ENCODE measurements at places on chromosomes 7 and 10.

DNA sequence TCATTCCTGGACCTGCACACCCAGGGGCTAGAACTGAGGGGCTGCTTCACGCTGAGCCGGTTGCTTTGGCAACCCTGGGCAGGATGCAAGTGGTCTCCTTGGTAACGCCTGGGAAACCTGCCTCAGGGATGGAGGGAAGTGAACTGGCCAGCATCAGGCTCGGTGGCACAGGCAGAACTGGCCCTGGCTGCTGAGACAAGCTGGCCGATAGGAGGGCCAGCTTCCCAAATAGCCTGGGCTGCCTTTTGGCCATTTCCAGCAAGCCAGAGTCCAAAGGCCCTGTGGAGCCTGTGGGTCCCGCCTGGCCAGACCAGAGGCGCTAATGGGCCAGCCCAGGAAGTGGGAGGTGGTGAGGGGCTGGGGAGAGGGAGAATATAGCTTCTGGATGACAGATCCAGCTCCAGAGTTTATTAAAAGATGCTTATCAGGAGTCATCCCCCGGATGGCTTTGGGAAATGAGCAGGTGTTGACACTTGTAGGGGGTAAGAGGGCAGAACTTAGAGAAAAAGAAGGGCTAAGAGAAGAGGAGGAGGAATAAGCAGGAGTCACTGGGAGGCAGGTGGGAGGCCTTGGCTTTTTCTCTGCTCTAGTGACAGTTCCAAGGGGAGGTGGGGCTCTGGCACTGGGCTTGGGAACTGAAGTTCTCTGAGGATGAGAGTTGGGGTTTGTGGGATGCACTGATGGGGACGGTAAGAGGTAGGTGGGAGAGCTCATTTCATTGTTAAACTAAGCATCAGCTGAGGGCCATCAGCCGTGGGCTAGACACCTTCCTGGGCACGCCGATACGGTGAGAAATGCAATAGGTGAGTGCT, 9.6 kb downstream of the NEURL1 start:
- DNase-seq = no peak

DNA sequence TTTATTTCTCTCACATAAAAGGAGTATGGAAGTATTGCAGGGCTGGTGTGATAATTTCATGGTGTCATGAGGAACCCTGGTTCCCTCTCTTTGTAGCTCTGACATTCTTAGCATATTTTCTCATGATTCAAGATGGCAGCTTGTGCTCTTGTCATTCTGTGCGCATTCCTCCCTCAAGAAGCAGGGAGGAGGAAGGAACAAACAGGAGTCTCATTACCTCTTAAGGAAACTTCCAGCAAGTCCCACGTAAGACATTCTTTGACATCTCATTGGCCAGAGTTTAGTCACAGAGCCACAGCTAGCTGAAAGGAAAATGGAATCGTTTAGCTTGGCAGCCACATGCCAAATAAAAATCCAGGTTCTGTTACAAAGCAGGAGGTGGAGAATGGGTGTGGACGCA, 546.8 kb downstream of the LRMDA start:
- DNase-seq = no peak

- no peak for DNase-seq
These were observed 354 bp upstream of the FERD3L start for GRCh38 chr7:19145434-19146115.

- DNase-seq = no peak
These were observed 97.4 kb downstream of the TWIST1 start for GRCh38 chr7:19020062-19020461.

GRCh38 chr7:33185786-33186185, 56.4 kb downstream of the BBS9 start:
- DNase-seq = no peak

DNA sequence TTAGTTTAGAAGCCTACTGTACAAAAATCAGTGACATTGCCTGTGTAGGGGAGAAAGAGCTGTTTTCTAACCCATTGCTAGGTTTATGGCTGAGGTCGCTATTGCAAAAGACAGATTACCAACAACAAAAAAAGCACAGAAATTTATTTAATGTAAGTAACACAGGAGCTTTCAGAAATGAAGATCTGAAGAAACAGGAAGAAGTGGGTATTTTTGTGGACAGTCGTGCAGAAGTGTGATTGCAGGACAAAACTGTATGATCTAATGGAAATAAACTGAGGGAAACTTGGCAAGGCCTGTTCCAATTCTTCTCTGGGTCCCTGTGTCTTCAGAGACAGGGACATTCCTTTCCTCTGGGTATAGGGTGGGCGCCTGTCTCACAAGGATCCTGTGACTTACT, 87.4 kb downstream of the APBB1IP start:
- no peak for DNase-seq

- DNase-seq = no peak
These were observed 42.3 kb downstream of the ARID5B start for GRCh38 chr10:61943674-61944378.

GRCh38 chr7:159098811-159099655, 45.6 kb downstream of the VIPR2 start:
- DNase-seq = no peak

- DNase-seq = no peak
These were observed 97.4 kb upstream of the GPR26 start for GRCh38 chr10:123568751-123569150.

DNA sequence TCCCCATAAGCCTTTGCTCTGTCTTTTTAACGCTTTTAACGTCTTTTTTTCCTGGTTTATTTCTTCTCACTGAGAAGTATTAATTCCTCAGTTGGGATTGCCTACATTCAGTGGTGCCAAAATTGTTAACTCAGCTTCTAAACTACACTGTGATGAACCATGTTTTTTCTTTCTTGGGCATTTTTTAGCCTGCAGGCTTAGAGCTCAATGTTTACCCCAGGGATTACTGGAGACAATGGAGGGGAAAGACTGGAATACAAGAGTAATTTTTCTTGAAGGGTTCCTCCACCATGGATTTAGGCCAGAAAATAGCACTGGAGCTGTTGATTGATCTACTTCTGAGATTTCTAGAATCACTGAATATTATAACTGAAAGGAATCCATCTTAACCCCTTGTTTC, 19.8 kb downstream of the STAMBPL1 start:
- no peak for DNase-seq

GRCh38 chr10:25405871-25406270, 231.1 kb downstream of the GPR158 start:
- DNase-seq = no peak

GRCh38 chr10:99583687-99584086, 36.6 kb downstream of the SLC25A28 start:
- no peak for DNase-seq

- DNase-seq = no peak
These were observed 12.7 kb upstream of the NEBL start for GRCh38 chr10:20909801-20910200.

DNA sequence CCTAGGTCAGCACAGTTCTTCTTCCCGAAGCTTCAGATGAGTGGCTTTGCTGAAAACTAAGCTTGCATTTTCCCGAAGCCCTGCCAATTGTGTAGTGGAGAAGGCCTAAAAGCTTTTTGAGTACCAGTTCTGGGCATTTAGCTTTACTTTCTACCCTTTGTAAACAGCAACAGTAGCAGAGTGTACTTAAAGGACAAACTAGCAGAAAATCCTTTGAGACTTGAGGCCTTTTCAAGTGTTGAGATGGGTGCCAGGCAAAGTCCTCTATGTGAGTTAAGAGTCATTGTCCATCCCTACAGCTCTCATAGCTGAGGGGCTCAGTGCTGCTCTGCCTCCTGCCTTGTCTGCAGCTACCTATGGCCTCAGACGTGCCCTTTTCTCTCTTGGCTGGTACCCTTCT, 368.2 kb downstream of the CCSER2 start:
- no peak for DNase-seq

DNA sequence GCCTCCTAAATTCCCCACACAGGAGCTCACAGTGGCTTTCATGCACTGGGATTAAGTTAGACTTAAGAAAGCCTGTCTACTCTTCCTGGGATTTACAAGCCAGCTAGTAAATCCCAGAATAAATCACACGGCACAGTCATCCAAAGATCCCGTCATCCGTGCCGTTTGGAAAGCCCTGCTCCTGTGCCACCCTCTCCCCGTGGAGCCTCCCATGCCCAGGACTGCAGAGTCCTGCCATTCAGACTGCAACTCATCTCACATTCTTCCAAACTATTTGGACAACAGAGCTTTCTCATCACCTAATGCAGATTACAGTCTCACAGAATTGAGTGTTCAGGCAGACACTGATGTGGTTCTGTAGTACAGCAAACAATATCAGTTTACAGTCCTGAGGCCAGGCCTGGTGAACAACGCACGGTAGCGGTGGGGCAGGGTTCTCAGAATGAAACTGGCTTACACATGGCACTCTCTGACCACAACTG, 166.5 kb downstream of the EGFR start:
- DNase-seq = no peak

DNA sequence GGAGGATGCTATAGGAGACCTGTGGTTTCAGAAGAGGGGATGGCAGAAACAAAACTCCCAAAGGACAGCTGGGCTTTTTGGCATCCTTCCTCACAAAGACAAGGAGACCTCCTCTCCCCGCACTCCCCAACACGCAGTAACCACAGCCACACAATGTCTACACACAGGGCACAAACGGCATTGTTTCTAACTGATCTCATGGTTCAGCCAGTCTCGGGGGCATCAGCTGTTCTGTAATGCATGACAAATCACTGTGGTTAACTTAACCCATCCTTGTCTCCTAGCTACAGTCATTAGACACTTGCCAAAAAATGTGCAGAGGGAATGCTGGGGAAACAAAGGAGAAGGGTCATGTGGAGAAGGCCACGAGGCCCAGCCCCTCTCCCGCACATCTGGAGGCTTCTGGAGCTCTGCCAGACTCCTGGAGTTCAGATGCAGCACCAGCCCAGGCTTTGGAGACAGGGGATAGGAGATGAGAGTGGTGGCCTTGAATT, 7.6 kb upstream of the ADAMTS14 start:
- no peak for DNase-seq

DNA sequence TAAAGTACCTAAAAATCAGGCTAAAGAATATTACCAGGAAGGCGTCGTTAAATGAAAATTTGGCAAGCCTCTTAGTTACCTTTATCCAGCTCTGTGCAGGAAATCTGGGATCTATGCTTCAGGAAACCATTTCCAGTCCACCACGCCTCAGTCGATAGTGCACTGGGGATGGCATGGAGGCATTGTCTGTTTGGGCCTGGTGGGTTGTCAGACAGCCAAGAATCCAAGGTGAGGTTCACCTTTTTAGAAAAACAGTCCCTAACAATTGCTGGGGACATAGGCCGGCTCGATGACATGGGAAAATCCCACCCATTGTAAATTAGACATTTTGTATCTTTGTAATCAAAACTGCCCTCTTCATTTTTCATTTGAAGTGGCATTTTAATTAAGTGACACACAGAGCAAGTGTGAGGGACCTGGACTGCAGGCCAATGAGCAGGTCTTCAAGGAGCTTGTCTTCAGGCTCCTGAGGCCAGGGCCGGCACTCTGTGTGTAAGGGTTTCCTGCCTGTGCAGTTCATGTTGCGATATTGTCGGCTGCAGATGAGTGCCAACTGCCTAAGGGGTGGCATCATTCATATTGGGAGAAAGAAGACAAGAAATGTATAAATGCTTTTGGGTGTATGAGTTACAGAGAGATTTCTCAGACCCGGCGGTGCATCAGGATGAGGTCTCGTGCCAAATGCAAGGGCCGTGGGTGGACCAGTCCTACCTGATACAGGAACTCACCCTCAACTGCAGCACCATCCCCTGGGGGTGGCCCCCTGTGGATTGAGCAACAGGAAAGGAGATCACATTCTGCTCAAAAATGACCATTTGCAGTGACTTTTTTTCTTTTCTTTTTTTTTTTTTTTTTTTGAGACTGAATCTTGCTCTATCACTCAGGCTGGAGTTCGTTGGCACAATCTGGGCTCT, 80.8 kb downstream of the PTPRE start:
- no peak for DNase-seq

DNA sequence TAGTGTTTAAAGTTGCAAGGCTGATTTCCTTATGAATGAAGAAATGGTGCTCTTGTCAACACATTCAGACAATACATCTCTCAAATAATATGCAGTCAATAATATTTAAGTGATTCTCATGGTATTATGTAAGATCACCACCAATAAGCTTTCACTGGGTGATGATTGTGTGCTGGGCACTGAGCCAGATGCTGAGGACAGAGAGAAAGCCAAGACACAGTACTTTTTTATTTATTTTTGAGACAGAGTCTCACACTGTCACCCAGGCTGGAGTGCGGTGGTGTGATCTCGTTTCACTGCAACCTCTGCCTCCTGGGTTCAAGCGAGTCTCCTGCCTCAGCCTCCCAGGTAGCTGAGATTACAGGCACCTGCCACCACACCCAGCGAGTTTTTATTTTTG, 130.6 kb upstream of the LSM8 start:
- no peak for DNase-seq

DNA sequence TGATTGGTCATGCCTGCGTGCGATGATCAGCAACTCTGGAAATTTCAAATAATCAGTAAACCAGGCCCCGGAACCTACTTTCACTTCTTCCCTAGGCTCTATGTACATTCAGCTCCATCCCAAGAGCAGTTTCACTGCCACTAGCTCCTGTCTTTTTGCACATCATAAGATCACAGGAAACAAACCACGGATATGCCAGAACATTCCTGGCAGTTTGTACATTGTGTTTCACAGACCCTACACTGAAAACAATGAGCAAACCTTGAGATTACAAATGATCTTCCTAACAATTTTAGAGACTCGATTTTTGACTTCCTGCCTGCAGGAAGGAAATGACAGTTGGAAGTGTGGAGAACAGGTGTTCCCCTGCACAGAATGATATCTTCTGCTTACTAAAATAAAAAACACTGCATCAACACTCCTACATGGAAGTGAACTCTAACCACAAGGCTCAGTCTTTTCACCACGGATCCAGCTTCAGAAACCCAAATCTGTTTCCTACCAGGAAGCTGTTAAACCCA, 7.6 kb upstream of the TMEM236 start:
- no peak for DNase-seq
